ENCODE measurements at places on chromosomes 1 and 21. TPM values are rescaled to one million over a fixed set of nuclear protein-coding genes. Genes with fewer than 3 reads are reported as not detected.

Gene DCST1
- not detected for total RNA-seq

Gene LCE1E
- total RNA-seq, result not detected

Gene CRNN
- not detected for total RNA-seq

Gene TAS1R2
- not detected for total RNA-seq

Gene RPE65
- not detected for total RNA-seq

Gene HLX
- 8.7 TPM for total RNA-seq

Gene TEX38
- total RNA-seq, result not detected

Gene APCS
- total RNA-seq, result not detected

Gene CLEC20A
- not detected for total RNA-seq

Data from fibroblast of villous mesenchyme (primary cell).